Large intestine (tissue), 12 donors: ENCODE measurements at places on chromosomes 7 and 10.
A peak's percentile ranks its signal among the peaks of the same experiment; 100 is the strongest.

GRCh38 chr10:84264611-84265141, 19.8 kb downstream of the RGR start:
- DNase-seq = peak; percentile 32

DNA sequence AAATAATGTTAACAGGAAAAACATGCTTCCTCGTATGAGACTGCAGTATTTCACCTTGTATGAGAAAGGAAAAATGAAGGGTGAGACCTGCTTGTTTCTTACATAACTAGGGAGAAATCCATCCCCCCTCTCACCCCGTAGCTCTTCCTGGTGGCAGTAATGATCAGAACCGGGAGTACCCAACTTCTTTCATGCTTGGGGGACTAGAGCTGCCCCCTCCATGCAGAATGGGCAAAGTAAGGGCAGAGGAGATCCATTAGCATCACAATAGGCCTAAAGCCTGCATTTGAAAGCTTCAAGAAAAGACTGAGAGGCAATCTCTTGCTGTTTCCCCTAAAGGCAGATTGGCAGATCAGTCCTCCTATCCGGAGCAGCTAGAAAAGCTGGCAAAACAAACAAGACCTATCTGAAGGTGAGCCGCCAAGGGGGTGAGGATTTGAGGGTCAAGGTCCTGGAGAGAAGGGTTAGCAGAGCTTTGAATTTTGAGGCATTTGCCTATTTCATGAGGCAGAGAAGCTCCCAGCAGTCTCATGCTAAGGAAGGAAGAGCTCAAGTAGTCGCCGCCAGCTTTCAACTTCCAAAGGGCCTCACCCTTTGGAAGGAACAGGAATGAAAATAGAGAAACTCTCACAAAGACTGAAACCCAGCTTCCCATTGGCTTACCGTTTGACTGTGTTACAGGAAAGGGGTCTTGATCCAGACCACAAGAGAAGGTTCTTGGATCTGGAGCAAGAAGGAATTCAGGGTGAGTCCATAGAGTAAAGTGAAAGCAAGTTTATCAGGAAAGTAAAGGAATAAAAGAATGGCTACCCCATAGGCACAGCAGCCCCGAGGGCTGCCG, 36.2 kb downstream of the BAG3 start:
- no peak for DNase-seq

DNA sequence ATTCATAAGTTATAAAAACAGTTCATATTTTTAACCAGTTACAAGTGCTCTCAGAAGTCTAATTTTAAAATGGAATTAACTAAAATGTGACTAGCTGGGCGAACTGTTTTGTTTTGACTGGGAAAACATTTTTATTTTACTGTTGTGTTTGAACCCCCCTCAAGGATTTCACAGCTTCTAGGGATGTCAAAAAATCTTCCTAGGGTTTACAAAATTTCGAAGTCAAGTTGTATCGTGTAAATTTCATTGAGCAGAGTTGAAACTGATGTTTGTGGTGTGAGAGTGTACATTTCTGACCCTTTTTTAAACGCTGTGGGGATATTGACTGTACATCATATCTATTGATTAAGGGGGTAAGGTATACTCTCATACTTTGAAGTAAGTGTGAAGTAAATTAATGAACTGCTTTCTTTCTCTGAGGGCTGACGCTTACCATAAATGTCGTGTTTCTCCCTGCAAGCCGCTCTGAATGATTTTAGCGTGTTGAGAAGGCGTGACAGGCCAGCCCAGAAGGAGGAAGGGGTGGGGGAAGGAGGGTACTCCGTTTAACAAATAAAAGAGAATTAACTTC, 1.8 kb upstream of the SP8 start:
- no peak for DNase-seq

DNA sequence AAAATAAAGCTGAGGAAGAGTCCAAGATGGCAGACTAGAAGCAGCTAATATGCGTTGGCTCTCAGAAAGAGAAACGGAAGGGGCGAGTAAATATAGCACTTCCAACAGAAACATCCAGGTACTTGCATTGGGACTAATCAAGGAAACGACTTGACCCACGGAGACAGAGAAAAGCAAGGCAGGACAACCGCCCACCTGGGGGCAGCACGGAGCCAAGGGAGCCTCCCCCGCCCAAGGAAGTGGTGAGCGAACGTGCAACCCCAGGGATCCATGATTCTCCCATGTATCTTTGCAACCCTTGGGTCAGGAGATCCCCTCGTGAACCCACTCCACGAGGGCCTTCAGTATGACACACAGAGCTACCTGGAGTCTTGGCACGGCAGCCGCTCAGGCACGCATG, 45.4 kb upstream of the GRM3 start:
- no peak for DNase-seq

DNA sequence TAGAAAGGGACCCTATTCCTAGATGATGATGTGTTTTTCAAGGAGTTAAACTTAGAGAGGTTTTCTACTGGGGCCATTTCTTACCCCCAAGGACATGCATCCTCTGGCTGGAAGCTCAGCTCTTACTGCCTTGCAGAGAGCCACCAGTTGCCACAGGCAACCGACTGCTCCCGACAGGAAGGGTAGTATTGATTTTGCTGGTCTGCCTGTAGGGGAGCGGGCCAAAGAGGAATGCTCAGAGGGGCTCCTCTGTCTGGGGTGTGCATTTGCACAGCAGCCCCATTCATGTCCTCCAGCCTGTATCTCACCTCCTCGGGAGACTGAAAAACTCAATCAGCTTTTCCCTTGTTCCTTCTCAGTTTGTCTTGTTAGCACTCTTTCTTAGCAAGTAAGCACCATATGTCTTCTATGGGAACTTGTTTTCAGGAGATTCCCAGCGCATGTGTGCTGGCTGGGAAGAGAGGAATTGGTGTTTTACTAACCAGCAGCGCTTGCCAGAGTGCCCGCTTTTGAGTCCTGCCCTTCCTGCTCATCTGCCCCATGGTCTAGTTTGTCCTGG, 739.0 kb upstream of the GALNT17 start:
- no peak for DNase-seq

DNA sequence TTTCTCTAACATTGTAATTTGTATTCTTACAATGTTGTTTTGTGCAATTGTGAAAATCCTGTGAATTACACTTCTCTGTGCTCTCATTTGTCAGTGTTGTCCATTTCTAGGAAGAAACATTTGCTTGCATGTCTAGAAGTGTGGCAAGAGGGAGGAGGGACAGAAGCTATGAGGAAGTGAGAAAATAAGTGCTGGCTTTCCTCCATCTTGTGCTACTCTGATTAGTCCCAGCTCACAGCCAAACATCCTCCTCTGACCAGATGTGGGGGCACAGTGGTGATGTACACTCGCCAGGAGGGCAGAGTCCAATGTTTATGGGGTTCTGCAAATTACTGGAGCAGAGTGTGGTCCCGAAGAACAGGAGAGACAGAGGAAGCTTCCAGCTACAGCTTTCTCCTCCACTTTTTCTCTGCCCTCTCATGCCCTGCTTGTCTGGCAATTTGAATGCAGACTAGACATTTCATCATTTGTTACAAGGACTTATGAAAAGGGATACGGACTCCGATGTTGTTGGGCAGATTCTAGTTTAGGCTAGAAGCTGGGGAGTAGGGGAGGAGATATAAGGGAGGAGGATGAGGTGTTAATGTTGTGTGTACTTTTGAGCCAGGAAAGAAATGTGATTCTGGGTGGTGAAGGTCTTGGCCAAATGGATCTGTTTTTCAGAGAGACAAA, 131.0 kb upstream of the C1GALT1 start:
- DNase-seq = peak; percentile 19

DNA sequence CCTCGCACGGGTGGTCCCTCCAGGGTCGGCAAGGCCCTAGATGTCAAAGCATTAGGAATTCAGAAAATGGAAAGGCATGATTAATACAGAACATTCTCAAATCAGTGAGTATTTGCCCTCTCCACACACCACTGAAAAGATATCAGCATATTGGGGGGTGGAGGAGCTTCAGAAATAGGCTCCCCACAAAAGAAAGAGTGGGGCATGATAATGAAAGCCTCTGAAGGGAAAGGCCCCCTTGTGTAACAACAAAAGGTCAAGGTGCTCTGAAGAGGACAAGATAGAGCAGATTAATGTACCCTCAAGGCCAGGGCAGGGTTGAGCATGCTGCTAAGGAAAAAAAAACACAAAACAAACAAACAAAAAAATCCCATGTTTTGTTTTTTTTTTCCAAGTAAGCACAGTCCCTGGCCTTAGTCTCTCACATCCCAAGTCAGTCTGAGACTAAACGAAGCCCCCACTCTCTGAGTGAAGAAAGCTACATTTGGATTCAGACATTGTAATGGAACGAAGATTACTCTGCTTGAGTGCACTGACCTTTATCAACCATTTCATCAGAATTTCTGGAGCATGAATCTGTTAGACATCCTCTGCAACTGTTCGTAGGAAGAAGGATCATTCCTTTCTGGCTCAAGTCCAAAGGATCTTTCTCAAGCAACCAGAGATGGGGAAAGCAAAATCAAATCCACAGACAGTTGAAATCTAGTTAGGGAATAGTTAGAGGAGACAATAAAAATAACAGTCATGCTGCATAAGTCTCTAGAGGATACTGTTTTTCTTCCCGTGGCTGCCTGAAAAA, 27.4 kb upstream of the DGKI start:
- no peak for DNase-seq

DNA sequence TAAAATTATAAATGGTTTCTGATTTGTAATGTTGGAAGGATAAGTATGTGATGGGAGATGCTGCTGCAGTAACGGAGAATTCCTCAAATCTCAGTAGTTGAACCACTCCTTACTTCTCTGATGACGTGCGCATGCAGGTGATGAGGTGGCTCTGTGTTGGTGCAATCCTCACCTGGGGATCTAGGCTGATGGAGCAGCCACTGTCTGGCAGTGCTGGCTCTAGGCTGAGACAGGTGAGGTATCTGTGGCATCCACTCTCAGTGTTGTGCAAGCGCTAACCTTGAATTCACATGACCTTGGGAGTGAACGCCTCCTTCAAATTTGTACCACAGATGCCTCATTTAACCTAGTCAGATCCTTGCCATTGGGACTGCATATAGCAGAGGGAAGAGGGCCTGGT, 35.0 kb downstream of the LHFPL3 start:
- DNase-seq = no peak

GRCh38 chr7:104908636-104909035, 105.4 kb upstream of the KMT2E start:
- no peak for DNase-seq

GRCh38 chr10:30637881-30638467, 8.4 kb upstream of the LYZL2 start:
- no peak for DNase-seq

- DNase-seq = no peak
Observed at GRCh38 chr7:107228291-107228690, 59.5 kb downstream of the HBP1 start.

GRCh38 chr10:6247041-6247712, 44.4 kb downstream of the PFKFB3 start:
- DNase-seq = no peak

DNA sequence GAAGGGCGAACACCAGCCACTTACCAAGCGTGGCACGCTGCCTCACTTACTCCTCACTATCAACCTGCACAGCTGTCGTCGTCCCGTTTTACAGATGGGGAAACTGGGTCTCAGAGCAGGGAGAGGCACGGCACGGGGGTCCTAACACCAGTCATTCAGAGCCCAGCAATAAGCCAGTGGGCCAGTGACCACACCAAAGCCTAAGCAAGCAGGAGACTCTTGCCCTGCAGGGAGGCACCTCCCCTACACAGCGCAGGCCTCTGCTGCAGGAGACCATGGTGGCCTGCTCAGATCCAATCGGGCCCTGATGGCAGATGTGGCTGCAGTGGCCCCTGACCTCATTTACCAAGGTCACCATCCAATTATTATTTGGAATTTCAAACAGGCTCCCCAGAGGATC, 4.8 kb downstream of the SLIT1 start:
- DNase-seq = no peak

DNA sequence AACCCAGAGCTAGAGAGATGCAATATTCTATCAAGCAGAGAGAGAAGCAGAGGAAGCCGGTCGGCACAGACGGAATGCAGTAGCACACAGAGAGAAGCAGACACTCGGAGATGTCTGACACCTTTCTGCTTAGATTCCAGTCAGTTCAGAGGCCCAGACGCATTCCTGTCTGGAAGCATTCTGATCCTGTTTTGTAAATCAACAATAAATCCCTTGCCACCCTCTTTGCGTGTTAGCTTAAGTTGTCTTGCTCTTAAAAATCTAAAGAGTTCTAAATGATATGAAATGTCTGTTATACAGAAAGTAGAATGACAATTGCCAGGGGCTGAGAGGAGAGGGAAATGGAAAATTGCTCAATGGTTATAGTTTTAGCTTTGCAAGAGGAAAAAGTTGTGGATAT, 27.4 kb upstream of the ATRNL1 start:
- no peak for DNase-seq

GRCh38 chr7:53431901-53432300, 396.5 kb downstream of the POM121L12 start:
- no peak for DNase-seq

GRCh38 chr7:412313-412710, 107.3 kb downstream of the PDGFA start:
- DNase-seq = no peak

DNA sequence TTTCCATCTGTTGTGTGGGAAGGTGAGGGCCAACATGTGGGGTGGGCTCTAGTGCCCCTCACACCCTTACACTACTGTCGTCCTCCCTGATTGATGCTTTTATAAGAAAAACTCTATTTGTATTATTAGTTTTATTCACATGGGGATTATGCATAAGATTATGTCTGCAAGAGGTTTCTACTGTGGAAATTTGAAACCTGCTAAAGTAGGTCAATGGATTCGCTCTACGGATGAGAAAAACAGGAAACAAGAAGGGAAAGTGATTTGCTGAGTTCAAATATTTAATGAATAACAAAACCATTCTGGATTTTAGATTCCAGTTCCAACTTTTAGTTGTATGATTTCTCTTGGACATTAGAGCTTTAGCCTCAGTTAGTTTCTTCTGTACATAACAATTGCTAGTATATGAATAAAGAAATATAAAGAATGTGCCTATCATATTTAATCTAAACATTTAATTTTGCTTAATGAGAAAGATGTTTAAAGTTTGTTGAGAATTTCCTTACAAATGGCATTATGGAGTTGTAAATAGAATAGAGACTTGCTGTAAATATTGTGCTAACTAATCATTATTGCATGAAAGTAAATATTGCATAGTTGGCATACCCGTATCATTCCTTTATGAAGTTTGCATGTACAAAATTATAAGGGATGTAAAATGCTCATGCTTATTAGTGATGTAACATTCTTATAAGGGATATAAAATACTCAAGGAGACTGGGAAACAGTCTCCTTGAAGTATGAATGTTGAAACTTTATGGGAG, 193.8 kb downstream of the THSD7A start:
- no peak for DNase-seq

GRCh38 chr10:78436706-78437406, 403.2 kb downstream of the RPS24 start:
- DNase-seq = no peak

- no peak for DNase-seq
Observed at GRCh38 chr10:71590781-71591350, 128.7 kb downstream of the C10orf105 start.

GRCh38 chr7:4774658-4775249, 669 bp upstream of the AP5Z1 start:
- no peak for DNase-seq

- DNase-seq = peak; percentile 19
Observed at GRCh38 chr10:59337201-59337652, 25.1 kb downstream of the FAM13C start.

- no peak for DNase-seq
Observed at GRCh38 chr7:112407261-112407660, 43.0 kb upstream of the IFRD1 start.
